ENCODE measurements at places on chromosomes 11 and 22.

DNA sequence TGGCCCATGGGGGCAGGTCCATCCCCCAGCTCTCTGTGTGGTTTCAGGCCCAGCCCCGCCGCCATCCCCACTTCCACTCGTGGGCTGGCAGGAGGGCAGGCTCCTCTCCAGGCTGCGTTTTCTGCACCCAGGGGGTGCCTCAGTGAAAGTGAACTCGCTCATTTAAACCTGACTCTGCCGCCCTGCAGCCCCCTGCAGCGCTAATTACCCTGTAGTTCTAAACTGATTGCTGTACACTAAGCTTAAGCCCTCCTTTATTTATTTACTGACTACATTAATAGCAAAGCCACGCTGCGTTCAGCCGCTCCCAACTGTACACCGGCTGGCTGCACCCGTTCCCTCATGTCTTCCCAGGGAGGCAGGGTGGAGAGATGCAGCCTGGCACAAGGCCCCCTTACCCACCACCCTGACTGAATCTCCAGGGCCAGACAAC is 36.6 kb upstream of the NNMT start:
- peak; percentile 23 for DNase-seq

GRCh38 chr22:48712558-48713271 is 1115.0 kb downstream of the BRD1 start:
- DNase-seq, result no peak

DNA sequence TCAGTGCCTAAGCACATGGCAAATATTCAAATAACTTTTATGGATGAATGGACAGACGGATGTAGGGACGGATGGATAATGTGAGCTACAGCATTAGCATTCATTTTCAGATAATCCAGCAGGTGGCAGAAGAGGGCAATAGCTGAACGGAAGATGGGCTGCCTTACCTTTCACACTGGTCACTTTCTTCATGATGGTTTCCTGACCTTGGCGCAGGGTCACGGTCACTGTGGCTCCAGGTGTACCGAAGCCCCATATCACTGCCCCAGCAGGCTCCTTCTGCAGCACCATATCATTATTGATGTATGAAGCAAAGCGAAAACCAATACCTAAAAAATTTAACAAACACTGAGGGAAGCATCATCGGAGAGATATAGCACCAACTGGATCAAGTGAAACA is 4.3 kb downstream of the SIAE start:
- DNase-seq, result peak; percentile 30

DNA sequence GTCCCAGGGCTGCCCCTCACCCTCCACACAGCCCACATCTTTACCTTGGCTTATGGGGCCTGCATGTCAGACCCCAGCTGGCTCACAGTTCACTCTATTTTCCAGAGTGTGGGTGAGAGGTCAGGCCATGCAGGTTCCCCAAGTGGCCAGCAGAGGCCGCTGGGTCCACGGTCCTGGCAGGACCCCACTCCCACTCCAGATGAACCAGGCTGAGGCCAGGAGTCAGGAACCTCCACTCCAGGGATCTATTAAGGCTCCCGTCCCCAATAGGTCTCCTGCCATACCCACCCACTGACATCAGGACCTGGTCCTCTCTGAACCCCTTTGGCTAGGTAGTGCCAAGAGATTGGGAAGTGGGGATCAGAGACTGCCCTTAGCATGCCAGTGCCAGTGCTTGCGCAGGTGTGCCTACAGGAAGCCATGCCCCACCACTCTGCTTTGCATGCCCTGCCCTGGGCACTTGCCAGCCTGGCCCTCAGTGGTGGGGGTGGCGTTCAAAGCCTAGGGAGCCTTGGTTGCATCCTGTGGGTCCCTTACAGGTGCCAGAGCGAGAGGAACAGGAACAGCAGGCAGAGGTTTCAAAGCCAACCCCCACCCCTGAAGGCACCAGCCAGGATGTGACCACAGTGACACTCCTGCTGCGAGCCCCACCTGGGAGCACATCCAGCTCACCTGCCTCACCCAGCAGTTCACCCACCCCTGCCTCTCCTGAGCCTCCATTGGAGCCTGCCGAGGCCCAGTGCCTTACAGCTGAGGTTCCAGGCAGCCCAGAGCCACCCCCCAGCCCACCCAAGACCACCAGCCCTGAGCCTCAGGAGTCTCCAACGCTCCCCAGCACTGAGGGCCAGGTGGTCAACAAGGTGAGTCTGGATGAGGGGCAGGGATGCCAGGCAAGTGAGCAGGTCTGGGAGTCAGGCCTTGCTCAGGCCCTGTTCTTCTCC is 8.3 kb downstream of the SMTN start:
- peak; percentile 20 for DNase-seq

DNA sequence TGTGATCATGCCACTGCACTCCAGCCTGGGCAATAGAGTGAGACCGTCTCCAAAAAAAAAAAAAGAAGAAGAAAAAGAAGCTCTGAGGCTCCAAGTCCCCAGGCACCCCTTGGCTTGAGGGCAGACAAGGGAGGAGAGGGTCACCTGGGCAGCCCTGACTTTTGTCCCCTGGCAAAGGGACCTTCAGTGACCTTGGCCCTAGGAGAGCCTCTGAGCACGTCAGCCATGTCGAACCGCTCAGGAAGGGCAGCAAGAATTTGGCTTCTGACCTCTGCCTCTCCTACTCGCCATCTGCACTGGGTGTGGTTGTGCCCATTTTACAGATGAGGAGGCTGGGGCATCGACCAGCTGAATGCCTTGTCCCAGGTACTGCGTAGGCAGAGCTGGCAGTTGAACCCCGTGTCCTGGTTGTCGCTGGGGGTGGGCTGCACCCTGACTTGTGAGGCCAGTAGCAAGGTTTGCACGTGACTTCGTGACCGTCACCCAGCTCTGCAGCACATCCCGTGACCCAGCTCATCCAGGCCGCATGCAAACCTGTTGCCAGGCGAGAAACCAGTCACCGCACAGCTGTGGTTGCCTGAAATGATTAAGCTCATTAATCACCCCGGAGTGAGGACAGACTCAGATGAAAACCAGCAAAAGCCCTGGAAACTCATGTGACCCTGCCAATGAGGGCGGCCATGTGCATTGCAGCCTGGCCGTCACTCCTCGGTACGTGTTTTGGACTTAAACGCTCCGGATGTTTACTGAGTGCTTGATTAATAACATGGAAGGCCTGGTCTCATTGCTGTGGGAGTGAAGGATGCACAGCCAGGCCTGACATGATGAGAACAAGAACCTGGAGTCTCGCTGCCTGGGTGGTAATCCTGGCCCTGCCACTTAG is 47.7 kb upstream of the PPP6R3 start:
- DNase-seq, result no peak

DNA sequence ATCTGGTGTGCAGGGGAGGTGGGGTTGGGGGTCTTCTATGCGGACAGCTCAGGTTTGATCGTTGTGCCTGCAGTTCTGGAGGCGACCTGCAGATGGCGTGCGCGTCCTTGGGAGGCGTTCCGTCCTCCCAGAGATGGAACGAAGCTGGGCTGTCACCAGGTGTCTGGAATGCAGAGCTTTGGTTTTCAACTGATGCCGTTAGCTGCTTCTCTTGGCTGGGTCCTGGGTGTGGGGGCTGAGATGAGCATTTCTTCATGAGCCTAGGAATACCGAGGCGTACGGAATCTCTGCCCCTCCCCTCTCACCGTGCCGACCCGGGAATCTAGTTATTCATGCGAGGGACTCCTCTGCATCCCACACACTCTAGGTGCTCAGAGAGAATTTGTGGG is 98.6 kb downstream of the CEP164 start:
- DNase-seq, result peak; percentile 59

DNA sequence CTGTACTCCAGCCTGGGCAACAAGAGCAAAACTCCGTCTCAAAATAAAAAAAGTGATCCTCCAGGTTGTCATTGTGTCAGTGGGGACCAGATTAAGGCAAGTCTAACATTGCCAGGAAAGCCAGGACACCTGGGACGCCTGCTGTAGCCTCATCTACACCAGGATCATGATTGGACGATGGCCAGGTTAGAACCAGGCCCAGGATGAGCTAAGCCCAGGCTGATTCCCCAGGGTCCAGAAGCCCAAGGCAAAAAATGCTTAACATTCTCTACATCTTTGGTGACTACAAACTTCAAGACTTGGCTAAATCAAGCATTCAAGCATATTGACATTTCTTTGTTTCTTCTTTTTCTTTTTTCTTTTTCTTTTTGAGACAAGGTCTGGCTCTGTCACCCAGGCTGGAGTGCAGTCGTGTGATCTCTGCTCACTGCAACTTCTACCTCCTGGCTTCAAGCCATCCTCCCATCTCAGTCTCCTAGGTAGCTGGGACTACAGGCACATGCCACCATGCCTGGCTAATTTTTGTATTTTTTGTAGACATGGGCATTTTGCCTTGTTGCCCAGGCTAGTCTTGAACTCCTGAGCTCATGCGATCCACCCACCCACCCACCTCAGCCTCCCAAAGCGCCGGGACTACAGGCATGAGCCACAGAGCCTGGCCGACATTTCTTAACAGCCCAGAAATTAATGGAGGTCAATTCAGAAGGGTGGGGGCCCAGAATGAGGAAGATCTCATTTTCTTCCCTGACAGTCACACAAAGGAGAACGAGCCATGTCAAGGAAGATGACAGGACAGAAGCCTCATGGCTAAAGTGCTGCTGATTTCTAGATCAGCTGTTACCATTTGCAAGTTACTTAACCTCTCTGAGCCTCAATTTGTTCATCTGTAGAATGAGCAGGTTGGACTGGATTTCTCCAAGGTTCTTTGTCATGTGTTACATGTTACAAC is 12.5 kb upstream of the PTPRJ start:
- DNase-seq, result no peak

DNA sequence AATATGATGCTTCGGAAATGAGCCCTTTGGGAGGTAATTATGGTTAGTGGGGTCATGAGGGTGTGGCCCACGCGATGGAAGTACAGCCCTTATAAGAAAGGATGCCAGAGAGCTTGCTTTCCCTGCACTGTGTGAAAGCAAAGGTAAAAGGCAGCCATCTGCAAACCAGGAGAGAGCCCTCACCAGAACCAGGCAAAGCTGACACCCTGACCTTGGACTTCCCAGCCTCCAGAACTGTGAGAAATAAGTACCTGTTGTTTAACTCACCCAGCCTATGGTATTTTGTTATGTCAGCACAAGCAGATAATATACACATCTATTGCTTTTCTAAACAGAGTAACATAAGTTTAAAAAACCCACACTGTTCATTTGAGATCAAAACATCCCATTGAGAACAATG is 50.7 kb downstream of the SYN3 start:
- no peak for DNase-seq

- DNase-seq, result no peak
Observed at GRCh38 chr22:23574877-23575276, 5.2 kb downstream of the IGLL1 start.

DNA sequence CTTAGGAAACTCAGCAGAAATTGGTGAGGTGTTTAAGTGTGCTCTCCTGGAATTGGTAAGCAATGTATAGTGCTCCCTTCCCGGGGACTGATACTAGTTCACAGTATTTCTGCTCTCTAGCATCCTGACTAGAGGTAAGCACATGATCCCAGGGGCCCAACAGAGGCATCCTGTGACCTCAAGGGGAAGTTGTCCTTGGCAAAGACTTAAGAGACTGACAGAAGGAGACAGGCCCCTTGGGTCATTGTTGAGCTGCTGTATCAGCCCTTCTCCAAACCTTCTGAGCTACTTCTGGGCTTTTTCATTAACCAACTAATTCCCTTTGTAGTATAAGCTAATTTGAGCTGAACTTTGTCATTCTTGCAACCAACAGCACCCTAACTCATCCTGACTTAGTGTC is 4.3 kb upstream of the TBC1D22A start:
- DNase-seq, result no peak

- peak; percentile 26 for DNase-seq
Observed at GRCh38 chr22:41976070-41976901, 7.0 kb downstream of the SEPTIN3 start.
